ENCODE measurements at places on chromosomes 7 and 10.

GRCh38 chr10:50333872-50334271 lies 82.6 kb upstream of the ASAH2 start:
- DNase-seq, result no peak

GRCh38 chr7:44473295-44473694 lies 17.2 kb downstream of the NUDCD3 start:
- no peak for DNase-seq

DNA sequence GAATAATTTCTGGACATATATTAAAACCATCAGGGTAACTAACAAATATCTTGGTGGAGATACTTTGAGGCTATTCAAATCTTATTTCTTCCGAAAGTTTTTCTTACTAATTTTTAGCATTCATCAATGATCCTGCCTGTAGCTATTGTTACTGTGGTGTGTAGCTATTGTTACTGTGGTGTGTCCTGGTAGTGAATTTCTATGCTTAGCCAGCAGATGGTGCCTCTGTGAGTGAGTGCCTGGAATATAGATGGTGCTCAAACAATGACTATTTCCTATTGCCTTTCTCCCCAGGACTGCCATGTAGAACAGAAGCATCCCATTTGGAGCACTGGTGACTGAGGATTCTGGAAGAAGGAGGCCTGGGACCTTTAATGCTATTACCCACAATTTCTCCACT lies 245.7 kb downstream of the CCSER2 start:
- no peak for DNase-seq

- no peak for DNase-seq
Observed at GRCh38 chr10:79417266-79417665, 28.2 kb downstream of the ZCCHC24 start.
